EH (cell line): ENCODE measurements at places on chromosomes 16 and 17.

- no peak for DNase-seq
These were observed 40.1 kb upstream of the RHOT1 start for GRCh38 chr17:32102172-32102571.

GRCh38 chr17:78180508-78180907 is 6.3 kb downstream of the TK1 start:
- no peak for DNase-seq

GRCh38 chr16:20911361-20911760 is 10.8 kb downstream of the LYRM1 start:
- peak; percentile 49 for DNase-seq

GRCh38 chr17:41415833-41416335 is 8.5 kb downstream of the KRT37 start:
- DNase-seq: peak; percentile 88

- DNase-seq: no peak
These were observed 41.0 kb downstream of the C16orf95 start for GRCh38 chr16:87276091-87276701.

DNA sequence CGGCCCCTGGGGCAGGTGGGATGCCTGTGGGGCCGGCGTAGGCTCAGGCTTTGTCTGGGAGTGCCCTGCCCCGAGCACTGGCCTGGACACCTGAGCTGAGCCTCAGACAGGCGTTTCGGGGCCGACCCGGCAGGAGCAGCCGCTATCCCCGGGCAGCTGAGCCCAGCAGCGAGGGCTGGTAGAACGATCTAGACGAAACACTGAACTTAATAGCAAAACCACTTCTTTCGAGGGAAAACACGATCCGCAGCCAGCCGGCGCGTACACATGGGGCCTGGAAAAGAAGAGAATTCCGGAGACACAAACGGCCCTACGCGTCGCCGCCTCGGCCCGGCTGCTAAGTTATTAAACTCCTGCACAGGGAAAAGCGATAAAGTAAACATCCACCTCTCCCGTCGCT is 22.0 kb upstream of the SSTR5 start:
- DNase-seq: no peak

DNA sequence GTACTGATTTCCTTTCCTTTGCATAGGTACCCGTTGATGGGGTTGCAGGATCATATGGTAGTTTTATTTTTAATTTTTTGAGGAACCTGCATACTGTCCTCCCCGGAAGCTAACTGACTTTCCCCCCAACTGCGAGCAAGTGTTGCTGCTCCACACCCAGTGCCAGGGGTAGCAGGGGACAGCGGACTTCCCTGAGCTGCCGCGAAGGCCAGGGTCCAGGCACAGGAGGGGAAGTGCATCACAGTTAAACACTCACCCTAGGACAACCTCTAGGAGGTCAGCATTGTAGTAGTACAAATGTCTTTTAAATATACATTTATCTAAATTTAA is 201.7 kb downstream of the NPIPB11 start:
- no peak for DNase-seq

DNA sequence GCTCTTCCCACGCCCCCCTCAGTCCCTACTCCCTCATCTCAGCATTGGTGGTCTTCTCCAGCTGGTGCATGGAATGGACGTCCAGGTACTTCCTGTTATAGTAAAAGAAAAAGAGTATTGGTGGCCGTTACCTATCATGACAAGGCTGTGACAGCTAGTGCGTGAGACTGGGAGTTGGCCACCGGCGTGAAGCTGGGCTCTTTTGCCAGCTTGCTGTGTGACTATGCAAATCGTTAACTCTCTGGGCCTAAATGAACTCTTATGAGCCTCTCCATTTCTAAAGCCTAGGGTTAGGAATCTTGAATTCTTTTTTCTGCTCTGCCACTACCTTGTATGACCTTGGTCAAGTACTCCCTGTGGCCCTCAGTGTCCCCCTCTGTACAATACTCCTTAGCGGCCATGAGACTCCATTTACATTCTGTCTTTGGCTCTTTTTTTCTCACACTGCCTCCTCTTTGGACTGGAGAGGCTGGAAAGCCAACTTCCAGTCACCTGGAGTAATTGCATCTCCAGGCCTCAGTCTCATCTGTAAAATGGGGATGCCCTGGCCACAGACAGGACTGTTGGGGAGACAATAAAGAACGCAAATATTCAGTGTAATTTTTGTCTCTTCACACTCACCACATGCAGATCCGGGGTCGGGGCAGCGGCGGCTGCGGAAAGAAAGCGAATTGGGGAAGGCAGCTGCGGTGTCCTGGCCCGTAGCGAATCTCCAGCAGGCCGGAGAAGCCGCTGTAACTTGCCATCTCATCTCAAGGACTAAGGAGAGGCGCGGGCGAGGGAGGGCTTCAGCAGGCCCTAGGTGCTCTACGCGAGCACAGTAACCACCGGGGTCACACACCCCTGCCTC is 1.1 kb downstream of the CFAP119 start:
- no peak for DNase-seq

DNA sequence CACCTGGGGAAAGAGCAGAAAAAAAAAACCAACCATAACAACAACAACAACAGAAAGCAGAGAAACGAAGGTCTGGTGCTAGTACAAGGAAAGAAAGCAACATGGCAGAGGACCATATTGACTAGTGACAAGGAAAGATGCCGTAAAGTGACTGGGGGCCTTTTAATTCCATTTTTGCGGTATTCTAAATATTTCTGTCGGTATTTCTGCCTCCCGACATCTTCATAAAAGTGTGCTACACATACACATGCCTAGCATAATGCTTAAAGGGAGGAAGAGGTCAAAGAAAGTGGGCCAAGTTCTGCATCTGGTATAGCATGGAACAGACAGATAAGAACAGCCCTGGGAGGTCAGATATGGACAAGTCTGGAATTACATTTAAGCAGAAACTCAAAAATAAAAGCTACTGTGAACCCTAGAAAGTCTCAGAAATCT is 19.5 kb upstream of the RNF43 start:
- DNase-seq: no peak

DNA sequence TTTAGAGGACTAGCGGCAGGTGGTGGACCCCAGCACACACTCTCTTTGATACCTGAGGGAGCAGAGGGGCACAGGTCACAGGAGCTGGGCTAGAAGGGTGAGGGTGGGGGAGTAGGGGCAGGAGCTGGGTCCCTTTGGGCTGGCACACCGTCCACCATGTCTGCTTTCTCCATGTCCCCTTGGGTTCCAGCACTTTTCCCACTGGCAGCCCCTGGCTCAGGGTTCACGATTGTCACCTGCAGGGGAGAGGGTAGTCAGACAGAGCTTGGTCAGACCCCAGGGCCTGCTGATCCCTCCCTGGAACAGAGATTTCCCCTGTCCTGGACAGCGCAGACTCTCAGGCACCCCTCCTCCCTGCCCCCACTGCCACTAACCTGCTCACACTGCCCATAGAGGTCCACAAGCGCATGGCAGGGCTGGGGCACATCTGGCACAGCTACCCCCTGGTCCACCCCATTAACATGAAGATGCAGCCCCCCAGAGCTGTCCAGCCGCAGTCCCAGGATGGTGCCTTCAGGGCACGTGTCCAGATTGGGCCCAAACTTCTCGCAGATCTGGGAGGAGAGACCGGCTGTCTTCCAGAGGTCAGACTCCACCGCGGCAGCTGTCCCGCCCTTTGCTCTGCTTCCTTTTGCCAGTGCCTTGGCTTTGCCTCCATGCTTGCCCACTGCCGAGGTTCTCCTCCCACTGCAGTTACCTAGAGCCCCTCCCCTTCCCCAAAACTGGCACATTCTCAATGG is 3.1 kb upstream of the GPS2 start:
- DNase-seq: no peak

DNA sequence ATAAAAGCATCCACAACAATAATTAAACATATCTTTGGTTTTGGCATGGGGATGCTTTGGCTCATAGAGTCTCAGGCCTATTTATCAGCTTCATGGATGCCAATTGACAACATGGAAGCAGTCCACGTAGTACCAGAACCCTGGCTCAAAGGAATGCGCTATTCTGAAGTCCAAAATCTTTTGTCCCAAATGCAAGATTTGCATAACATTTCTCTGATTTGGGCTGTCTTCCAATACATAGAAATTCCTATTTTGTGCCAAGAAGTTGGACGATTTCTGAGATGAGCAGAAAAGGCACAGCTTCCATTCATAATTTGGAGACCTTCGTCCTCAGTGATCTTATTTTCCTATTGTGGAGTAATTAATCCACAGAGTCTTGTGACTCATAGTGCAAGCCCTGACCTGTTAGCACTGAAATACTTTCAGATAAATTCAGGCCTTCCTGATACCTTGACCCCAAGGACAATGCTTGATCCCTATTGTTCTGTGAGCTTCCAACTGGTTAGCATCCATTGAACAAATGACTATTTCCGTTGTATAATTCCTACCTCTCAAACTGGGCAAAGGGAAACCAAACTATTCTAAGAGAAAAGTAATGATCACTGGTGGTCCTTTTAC is 78.4 kb upstream of the CDH11 start:
- DNase-seq: no peak

DNA sequence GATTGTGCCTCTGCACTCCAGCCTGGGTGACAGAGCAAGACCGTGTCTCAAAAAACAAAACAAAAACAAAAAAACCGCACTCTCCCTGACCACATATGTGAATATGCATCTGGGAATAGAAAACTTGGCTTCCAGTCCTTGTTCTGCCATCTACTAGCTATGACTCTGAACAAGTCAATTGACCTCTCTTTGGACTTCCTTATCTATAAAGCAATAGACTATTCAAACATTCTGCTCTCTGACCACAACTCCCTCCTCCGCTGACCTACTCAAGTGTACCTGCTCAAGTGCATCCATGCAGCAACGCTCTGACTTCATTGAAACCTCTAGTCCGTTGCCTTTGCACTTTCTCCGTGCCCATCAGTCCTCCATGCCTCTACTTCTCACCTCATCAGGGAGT is 52.6 kb upstream of the KDM6B start:
- no peak for DNase-seq

- DNase-seq: no peak
These were observed 538.7 kb downstream of the HAPSTR1 start for GRCh38 chr16:9630119-9630518.

- no peak for DNase-seq
These were observed 33.5 kb downstream of the SMURF2 start for GRCh38 chr17:64628641-64629040.

- DNase-seq: no peak
These were observed 10.5 kb downstream of the PDZD9 start for GRCh38 chr16:21990381-21990944.

DNA sequence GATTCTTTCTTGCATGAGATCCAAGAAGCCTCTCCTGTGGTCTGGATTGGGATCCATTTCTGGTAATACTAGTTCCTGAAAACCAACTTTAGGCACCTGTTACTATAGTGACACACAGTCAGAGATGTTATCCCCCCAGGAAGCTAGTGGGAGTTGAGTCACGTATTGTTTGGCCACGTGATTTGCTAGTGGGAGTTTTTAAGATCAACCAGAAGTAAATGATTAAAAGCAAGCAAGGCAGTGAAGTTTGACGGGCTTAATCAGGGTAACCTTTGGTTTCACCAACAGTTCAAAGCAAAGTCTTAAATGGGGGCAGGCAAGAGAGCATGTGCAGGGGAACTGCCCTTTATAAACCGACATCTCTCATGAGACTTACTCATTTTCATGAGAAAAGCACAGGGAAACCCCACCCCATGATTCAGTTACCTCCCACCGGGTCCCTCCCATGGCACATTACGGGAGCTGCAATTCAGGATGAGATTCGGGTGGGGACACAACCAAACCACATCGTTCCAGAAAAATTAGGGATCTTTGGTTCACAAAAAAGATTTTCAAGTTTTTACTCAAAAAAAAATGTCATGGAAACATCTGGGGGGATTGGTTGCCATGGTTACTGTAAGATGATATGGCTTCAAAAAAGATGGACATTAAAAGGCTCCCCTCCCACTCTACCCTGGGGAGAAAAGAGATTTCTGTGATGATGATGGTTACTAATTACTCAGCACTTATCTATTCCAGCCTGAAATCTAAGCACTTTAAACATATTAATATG is 483.1 kb upstream of the ERCC4 start:
- no peak for DNase-seq

DNA sequence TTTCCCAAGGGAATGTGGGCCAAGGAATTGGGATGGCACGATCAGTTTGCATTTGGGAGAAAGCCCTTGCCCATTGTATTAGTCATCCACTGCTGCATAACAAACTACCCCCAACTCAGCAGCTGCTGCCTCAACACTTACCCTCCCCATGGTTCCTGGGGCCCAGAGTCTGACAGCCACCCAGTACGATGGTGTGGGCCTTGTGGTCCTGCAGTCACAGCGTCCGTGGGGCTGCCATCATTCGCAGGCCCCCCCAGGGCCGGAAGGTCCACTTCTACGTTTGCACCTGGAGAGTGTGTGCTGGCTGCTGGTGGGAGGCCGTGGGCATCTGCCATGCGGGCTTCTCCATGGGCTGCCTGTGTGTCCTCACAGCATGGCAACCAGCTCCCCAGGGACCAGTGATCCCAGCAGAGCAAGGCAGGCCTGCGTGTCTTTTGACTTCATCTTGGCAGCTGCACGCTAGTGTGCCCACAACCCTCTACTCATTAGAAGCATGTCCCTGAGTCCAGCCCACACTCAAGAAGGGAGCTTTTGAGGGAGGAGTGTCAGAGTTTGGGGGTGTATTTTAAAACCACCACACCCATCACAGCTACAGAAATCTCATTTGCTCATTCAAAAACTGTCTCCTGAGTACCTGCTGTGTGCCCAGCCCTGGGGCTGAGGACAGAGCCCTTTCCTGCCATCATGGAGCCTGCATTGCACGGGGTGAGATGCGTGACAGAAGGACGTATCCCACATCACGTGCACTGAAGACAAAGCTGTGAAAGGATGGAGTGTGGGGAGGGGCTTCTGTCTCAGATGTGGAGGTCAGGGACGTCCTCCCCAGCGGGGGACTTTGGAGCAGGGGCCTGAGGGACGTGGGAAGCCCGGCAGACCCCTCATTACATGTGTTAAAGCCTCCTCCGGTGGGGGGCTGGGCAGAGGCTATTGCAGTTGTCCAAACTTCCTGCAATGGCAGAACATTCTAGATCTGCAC is 185.0 kb upstream of the ZNF469 start:
- DNase-seq: no peak

GRCh38 chr17:48246612-48247011 is 139.0 kb downstream of the SNX11 start:
- DNase-seq: peak; percentile 69

GRCh38 chr17:2150806-2151205 is 95.9 kb downstream of the HIC1 start:
- no peak for DNase-seq

GRCh38 chr17:13728781-13729180 is 127.1 kb upstream of the HS3ST3A1 start:
- peak; percentile 79 for DNase-seq

- DNase-seq: no peak
These were observed 71.9 kb downstream of the N4BP1 start for GRCh38 chr16:48537909-48538745.

GRCh38 chr16:65816556-65816955 is 549.9 kb upstream of the CDH5 start:
- DNase-seq: no peak
